Ureter (tissue), 1 donor: ENCODE measurements at places on chromosomes 7 and 10. TPM values are rescaled to one million over a fixed set of nuclear protein-coding genes. Genes with fewer than 3 reads are reported as not detected.

DNA sequence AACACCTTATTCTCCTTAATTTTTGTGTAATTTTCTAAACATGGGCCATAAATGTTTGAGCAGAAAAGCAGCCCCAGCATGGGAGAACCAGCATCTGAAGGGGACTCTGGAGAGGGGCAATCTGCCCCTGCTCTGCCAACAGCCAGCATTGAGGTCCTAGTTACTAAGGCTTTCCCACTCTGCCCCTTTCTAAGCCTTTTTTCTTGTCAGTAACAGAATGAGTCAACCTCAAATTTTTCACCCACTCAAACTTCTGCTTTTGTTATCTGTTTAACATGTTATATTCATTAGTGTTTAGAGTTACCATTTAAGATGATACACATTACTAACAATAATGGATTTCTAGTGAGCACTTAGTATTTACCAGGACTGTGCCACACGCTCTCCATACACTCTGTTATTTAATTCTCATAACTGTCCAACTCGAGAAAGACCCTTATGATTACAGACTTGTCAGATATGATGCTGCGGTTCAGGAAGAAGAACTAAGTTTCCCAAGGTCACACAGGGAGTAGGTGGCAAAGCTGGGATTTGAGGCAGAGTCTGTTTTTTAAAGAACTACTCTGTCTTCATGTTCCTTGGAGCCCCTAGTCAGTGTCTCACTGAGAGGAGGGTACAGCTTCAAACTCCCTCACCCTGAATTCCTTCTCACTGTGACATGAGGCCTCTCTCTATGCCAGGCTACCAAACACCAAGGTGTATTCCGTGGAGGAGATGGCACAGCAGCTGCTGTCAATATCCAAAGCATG, 19.9 kb upstream of the GPAM start:
- DNase-seq, result no peak

GRCh38 chr10:12077580-12078180, 8.9 kb downstream of the DHTKD1 start:
- no peak for DNase-seq

DNA sequence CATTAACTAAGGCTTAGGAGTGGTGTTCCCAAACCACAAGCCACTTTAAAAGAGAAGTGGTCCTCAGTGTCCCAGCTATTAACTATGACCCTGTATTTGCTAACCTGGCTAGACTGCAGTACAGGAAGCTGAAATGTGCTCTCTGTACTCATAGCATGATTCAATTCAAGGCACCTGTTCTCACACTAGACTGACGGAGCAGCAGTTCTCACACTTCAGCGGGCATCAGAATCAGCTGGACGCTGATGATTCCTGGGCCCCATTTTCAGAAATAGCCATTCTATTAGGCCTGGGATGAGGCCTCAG, 24.5 kb upstream of the MSRB2 start:
- no peak for DNase-seq

DNA sequence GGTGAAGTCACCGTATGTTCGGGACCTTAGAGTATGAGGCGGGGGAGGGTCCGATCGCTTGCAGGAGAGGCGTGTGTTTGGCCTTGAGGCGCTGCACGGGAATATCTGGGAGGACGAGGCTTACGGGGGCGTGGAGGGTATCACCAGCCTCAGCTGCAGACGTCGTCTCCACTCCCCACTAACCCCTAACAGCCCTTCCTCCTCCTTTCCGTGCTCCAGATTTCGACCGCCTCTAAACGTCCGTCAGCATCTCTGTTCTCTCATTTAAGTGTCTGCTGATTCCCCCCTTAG, 23.5 kb upstream of the ZNF12 start:
- no peak for DNase-seq

DNA sequence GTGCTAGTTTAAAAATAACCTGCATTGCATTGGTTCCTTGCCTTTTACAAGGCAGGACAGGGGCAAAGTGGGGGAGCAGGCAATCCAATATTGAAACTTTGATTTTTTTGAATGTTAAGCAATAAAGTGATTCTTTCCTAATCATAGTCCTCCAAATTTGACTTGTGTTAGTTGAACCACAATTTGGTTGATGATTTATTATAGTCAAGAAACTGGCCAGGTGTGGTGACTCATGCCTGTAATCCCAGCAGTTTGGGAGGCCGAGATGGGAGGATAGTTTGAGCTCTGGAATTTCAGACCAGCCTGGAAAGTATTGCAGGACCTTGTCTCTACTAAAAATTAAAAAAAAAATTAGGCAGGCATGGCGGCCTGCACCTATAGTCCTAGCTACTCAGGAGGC, 27.9 kb upstream of the ABLIM1 start:
- no peak for DNase-seq

DNA sequence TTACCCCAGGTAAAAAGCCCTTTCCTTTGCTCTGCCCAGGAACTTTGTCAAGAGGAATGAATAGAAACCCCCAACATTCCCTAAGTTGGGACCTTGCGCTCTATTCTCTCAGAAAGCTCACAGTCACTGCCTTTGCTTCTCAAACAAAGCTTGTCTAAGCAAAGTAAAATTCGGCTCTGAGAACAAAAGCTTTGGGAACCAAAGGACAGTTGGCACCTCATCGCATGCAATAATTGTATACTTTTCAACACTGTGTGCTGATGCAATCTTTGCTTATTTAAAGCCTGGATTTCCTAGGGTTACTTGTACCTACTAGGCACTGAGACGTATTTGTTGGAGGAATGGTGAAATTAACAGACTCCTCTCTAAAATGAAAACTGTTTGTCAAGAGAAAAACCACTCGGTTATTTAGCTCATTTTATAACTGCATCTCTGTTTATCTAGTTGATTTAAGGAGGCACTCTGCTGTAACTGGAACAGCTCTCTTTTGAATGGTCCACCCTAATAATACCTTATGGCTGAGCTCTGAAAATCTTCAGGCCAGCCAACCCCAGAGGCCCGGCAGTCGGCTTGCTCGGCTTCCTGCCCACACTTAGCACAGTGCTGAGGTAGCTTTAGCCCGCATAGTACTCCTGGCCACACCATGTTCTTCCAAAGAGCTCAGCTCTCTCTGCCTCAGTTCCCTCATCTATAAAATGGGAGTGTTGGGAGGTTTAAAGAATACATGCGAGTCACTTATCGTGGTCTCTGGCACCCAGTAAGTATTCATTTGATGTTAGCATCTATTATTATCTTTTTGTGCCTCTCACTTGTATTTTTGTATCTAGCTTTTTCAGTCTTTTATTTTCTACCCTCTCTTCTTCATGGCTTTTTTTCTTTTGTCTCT, 80.2 kb upstream of the PRR15 start:
- DNase-seq, result no peak

DNA sequence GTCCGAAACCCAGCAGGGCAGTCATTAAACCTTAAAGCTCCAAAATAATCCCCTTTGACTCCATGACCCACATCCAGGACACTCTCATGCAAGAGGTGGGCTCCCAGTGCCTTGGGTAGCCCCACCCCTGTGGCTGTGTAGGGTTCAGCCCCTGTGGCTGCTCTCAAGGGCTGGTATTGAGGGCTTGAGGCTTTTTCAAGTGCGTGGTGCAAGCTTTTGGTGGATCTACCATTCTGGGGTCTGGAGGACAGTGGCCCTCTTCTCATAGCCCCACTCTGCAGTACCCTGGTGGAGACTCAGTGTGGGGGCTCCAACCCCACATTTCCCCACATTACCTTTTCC, 50.5 kb downstream of the RSBN1L start:
- DNase-seq, result no peak

- DNase-seq, result no peak
These were observed 56.1 kb downstream of the TWIST1 start for GRCh38 chr7:19061331-19061730.

DNA sequence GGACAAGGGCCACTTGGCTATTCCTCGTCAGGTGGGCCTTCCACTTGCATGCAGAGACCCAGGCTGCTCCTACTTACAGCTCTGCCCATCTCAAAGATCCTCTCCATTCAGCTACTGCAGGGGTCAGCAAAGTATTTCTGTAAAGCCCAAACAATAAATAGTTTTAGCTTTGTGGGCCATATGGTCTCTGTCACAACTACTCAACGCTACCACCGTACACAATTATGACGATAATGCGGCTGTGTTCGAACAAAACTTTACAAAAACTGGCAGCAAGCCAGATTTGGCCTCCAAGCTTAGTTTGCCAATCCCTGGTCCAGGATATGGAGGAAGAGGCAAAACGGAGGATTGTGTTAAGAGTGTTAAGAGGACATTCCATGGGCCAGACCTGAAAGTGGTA, 12.8 kb downstream of the RAB11FIP2 start:
- DNase-seq, result no peak

DNA sequence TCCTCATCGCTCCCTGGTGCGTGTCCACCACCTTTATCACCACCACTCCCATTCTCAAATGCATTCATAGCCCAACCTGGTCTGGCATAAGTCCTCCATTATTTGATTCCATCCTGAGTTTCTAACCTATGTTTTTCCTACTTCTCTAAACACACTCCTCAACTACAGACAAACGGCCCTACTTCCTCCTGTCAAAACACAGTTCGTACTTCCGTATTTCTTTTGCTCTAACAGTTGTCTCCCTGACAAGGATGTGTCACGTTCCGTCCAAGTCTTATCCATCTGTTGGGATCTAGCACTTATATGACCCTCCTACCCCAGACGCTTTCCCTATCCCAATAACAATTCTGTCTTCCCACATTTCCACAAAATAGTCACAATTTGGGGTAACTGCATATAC, 46.8 kb downstream of the DOCK4 start:
- no peak for DNase-seq

DNA sequence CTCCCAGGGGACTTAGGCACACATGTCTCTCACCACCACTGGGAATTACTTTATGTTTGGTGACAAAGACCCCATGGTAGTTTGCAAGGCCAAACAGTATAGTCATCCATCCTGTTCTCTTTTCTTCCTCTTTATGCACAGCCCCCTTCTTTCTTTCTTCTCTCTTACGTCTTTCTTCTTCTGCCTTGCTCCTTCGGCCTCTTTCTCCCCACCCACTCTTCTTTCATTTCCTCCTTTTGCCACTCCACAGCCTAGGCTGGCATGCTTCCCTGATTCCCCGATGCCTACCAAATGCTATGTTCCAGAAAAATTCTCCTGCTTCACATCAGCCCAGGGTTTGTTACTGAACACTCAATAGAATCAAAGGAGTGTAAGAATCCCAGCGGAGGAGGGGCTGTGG, 62.4 kb upstream of the MKLN1 start:
- no peak for DNase-seq

GRCh38 chr10:130362308-130362761, 226.1 kb downstream of the GLRX3 start:
- DNase-seq, result peak; percentile 10

DNA sequence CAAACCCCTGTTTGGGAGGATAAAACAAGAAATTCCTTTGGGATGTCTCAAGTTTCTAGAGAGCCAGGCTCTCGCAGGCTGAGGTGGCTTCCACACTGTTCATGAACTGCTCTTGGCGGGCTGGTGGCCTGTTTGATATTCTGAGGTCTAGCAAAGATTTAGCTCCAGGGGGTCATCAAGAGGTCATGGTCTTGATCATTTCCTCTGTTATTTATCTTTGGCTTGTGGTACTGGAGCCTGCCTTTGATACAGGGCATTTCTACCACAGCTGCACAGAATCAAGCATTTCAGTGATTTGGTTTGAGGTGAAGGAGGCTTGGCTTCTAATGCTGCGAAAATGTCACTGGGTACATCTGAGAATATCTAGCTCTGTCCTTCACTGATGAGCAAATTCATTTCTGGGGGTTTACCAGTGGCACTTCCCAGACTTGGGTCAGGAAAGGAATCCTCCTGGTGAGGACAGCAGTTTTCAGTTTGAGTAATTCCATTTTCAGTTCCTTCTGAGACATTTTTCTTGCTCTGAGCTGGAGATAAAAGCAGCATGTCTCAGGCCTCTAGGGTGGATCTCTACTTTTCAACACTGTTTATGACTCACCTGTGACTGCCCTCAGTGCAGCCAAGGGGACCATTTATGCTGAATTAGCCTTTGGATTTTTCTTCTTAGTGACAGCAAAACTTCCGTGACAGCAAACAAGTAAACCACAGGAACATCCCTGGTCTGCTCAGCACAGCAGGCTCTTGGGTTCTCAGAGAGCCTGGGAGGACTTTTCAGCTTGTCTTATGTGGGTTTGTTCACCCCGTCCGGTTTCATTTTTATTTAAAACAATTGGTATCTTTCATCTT, 312.0 kb downstream of the RNLS start:
- DNase-seq, result no peak

DNA sequence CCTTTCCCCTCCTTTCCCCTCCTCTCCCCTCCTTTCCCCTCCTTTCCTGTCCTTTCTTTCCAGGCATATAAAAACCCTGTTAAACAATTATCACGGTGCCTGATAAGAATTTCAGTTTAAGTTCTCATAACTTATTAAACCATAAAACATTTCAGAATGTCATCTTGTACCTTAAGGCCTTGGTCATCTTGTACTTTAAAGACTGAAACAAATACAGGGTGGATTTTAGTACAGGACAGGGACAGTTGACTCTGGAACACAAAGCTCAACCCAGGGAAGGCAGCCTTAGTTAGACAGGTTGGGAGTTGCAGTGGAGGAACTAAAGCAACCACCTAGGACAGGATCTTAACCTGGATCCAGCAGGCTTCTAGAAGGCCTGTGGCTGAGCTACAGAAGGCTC, 1.2 kb downstream of the AGR3 start:
- DNase-seq, result no peak

- no peak for DNase-seq
These were observed 40.8 kb upstream of the SEC61G start for GRCh38 chr7:54799792-54800191.

DNA sequence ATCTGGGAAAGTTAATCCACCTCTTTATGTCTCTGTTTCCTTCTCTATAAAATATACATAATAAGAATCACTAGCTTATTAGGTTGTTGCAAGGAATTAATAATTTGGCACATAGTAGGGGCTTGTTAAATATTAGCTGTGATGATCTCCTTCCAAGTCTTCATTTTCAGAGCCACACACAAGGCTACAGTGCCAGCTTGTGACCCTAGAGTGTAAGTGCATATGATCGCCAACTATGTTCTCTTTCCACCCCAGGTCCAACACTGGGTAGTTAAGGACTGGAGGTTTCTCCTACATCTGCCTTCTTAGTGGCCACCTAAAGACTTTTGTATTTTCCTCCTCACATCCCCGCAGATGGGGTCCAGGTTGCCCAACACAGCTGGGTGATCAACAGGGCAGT, 17.9 kb upstream of the ACSM6 start:
- no peak for DNase-seq

DNA sequence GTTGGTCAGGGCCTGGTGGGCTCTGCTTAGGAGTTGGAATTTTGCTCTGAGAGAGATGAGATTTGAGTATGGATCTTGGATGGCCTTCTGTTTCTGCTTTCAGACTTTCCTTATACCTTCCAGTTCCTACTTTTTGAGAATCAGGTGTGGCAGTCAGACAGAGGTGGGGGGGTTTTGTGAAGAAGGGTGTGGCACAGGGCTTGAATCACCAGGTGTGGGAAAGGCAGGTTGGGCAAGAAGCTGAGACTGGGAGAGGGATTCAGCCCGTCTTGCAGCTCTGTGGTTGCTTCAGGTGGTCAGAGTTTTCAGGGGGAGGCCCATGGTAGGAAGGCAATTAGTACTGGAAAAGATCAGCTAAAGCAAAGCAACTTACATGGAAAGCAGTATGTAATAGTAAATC, 340.2 kb downstream of the LRMDA start:
- no peak for DNase-seq

WASL gene
- 59.4 TPM for total RNA-seq

CARD11 gene
- total RNA-seq, result 52.3 TPM

PDSS1 gene
- 8.8 TPM for total RNA-seq

CH25H gene
- 3.6 TPM for total RNA-seq

CRYGN gene
- not detected for total RNA-seq

TMEM229A gene
- 0.42 TPM for total RNA-seq

SHTN1 gene
- total RNA-seq, result 17.1 TPM

MEOX2 gene
- total RNA-seq, result 5.6 TPM

COL28A1 gene
- total RNA-seq, result 3.7 TPM

HECW1 gene
- total RNA-seq, result 1.3 TPM

PPP1R3A gene
- total RNA-seq, result not detected
